ENCODE measurements at places on chromosomes 2 and 18.

- no peak for DNase-seq
Observed at GRCh38 chr18:10215446-10215845, 239.0 kb upstream of the APCDD1 start.

- no peak for DNase-seq
Observed at GRCh38 chr2:127542231-127542630, 6.7 kb downstream of the MYO7B start.

DNA sequence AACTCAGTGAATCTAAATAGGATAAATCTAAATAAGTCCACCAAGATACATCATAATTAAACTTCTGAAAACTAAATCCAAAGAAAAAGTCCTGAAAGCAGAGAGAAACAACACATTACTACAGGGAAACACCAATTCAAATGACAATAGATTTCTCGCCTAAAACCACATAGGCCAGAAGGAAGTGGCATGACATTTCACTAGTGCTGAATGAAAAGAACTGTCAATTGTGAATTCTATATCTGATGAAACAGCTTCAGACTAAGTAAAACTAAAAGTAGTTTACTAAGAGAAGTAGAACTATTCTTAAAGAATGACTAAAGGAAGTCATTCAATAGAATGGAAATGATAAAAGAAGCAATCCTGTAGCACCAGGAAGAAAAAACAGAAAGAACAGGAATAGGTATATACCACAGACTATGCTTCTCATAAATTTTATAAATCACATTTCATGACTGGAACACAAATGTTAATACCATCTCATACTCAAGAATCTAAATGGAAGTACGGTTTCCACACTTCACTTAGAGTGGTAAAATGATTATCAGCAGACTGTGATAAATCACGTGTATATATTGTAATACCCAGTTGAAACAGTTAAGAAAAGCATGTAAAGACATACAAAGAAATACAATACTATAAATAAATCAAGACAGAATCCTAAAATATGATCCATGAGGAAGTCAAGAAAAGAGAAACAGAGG is 46.4 kb downstream of the ASXL2 start:
- peak; percentile 53 for DNase-seq

DNA sequence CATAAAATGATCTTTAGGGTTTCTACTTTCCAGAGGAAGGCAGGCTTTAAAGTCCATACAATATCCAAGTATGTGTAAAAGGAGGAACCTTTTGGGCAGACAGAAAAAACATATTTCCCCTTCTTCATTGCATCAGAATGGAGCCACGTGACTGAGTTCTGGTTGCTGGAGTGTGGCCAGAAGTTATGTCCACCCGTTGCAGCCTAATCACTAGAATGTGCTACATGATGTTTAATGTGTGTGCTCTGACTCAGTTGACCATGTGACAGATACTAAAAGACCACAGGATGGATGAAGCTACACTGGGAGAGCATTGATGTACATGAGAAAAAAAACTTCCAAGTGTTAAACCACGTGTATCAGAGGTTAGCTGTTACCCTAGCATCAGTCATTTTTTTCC is 460.9 kb downstream of the RIT2 start:
- no peak for DNase-seq

DNA sequence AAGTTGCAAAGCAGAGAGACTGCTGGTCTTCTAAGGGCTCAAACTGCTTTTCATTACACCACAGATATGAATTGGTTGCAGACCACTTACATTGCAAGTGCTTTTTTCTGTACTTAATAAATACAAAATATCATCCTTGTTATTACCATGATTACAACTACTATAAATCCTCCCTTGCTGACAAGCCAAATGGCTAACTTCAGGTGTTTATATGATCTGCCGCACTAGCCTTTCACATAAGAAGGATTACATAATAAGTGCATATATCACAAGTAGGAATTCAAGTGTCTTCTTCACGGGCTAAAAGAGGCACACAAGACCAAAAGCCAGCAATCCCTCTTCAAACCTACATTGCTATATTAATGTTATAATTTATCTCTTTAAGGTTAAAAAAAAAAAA is 373.0 kb downstream of the ZEB2 start:
- no peak for DNase-seq

- DNase-seq: peak; percentile 65
Observed at GRCh38 chr18:80147418-80148325, 38.6 kb downstream of the ADNP2 start.

- peak; percentile 68 for DNase-seq
Observed at GRCh38 chr2:74290466-74291217, 52.6 kb downstream of the SLC4A5 start.

DNA sequence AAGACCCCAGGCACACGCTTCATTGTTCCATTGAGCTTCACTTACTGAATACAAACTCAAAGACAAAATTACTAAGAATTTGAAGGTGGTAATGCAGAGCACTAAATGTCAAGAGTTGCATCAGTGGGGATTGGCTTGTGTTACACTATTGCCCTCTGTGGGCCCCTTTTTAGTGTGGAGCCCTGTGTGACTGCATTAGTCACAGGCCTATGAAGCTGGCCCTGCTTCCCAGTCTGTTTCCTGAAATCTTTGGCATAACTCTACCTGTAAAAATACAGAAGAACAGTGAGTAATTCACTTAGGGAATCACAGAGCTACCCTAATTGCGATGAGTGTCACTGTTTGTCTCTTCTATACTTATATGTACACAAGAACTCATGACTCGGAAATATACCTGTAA is 40.0 kb upstream of the STPG4 start:
- no peak for DNase-seq

DNA sequence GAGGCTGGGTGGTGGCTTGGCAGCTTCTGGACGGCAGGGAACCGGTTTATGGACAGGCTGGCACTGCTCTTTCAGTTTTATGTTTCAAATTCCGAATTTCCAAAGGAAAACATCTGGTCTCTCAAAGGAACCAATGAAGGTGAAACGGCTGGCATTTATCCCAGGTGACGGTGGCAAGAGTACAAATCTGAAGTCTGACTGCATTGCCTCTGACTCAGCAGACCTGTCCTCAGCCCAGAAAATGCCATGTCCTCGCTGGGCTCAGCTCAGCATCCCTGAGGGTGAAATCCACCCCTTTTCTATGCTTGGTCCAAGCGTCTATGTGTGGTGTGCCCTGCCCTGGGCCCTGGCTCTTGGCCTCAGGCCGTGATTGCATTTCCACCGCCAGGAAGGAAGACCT is 38.1 kb downstream of the NAPG start:
- DNase-seq: no peak

GRCh38 chr2:169714699-169715098 is 18.9 kb upstream of the KLHL23 start:
- no peak for DNase-seq

DNA sequence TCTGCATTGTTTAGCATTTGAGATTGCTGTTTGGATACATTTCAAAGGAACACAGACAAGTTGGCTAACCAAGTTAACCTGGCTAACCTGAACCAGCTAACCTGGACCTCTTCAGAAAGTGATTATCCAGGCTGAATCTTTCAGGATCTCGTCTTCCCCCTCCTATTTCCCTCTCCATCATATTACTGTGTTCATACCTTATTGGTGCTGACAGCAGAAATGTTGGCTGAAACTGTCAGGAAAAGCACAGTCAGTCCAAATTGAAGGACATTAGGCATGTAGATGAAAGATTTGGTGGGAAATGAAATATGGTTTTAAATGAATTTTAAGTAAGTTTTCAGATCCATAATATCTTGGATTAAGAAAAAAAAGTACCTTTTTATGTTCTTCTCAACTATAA is 92.5 kb upstream of the NEUROD1 start:
- DNase-seq: no peak

GRCh38 chr18:8480506-8481328 is 128.5 kb upstream of the RAB12 start:
- DNase-seq: no peak

GRCh38 chr2:88693911-88694414 is 2.5 kb downstream of the RPIA start:
- no peak for DNase-seq

DNA sequence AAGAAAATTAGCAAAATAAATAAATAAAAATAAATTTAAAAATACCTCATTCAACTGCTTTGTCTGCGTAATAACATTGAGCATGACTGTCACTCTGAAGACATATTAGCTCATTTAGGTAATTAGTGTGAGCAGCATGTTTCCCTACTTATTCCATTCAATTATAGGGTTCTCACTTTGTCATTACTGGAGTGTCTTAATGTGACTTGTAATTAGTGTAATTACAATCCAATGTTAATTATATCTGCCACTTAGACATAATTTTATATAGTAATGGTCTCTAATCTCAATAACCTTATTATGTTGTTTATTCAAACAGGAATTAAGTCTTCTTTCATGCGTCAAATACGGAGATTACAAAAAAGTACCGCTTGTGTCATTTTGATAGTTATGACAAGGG is 893.9 kb upstream of the ACVR2A start:
- DNase-seq: no peak

DNA sequence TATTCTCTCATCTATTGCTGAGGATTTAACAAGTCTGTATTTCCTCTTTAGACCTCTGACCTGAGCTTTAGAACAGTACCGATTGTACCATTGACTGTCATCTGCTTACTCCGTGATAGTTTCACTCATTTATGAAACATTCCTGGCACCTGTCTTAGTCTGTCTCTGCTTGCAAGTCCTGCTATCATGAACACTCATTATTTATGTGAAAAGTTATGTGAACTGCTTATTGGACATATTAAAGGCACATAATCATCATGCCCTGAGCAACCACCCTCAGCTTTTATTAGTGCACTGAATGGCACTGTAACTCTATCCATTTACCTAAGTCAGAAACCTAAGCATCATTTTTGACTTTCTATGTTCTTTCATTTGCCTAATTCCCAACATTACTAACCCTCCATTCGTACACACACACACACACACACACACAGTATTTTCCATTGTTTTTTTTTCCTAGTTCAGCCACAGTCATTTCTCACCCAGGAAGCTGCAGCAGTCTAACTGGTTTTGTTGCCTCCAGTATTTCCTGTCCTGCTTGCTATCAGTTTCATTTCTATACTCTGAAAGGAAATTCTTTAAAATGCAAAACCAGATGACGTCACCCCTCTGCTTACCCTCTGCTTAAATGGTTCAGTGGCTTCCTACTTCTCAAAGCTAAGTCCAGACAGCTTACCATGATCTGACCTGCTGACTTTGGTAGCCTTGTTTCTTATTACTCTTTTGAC is 146.1 kb downstream of the HAUS1 start:
- peak; percentile 86 for DNase-seq

- DNase-seq: no peak
Observed at GRCh38 chr18:22591222-22591621, 173.5 kb upstream of the CTAGE1 start.

GRCh38 chr18:47975105-47975504 is 44.6 kb upstream of the SMAD2 start:
- no peak for DNase-seq

DNA sequence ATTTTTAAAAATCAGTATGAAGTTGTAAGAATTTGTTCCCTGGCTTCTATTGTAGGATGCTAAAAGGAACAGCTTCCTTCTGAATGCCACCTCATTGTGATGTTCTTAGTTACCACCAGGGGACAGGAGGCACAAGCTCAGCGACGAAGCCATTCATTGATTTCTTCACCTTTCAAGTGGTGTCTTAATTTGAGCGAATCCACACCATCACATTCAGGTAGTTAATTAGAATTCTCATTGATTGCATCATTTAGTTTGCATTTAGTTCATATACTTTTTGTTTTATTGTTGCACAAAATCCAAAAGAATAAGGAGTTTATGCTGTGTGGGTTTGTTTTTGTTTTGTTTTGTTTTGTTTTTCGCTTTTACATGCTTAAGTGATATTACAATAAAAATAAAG is 23.1 kb downstream of the CYP27C1 start:
- DNase-seq: peak; percentile 25

GRCh38 chr2:65053199-65053598 is 3.0 kb upstream of the CEP68 start:
- DNase-seq: peak; percentile 72

GRCh38 chr2:141137122-141137693 is 993.6 kb downstream of the LRP1B start:
- no peak for DNase-seq

DNA sequence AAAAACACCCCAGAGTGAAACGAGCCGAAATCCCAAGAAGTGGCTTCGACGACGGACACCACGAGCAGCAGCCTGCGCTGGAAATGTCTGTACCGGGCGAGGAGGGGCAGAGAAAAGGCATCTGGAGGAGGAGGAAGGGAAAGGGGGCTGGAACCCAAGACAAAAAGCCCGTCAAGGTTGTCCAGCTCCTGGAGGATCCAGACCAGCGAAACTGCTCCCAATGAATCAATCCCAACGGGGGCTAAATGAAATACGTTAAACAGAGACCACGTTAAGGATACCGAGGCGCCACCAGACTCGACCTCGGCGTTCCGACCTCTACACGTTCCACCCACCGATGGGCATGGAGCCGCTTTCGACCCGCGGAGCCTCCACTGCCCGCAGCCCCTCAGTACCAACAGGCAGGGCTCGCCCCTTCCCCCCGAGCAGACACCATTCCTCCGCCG is 400 bp downstream of the CCDC88A start:
- DNase-seq: peak; percentile 17

- DNase-seq: no peak
Observed at GRCh38 chr2:133553251-133553650, 15.0 kb downstream of the NCKAP5 start.

DNA sequence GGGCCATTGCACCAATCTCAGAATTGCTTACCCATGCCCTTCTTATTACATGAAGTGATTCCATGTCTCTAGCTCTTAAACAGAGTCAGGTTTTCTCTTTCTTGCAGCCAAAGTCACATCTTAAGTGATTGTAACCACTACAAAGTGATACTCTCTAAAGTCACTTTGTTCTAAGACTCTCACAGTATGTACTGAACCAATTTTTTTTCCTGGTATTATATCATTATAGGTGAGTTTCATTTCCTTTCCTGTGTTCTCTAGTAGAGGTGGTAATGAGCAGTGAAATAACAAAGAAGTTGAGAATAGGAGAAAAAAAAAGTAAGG is 66.3 kb upstream of the DARS1 start:
- peak; percentile 66 for DNase-seq

DNA sequence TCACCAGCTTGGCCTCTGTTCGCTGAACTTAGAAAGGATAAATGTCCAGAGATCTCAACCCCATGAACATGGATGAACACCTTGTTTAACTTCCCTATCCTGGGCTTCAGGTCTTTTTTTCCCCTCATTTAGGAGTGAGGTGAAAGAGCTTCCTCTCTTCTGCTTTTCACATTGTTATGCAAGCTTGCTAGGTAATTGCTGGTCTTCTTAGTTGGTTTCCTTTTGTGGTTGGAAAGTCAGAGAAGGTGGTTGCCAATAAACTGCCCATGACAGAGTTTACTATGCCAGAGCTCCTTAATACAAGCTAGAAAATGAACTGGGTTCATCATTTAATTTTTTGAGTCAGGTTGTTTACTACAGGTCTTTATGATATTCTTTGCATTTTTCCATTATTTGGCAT is 16.6 kb downstream of the SLC9A4 start:
- no peak for DNase-seq

GRCh38 chr2:120381661-120382060 is 35.7 kb downstream of the INHBB start:
- no peak for DNase-seq

DNA sequence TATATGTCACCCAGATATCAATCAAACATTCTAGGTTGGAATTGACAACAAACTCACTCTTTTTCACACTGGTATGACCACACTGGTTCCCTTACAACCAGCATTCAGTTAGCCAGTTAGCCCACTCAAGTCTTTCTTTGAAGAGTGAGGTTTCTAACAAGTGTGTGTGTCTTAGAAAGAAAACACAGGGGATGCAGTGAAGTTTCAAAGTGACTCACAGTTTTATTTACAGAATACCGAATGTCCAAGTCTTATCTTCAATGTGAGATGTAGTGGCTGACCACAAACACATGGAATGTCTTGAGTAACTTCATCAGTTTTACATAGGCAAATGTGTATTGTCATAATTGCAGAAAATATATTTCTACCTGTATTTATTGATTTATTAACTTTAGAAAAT is 274.7 kb upstream of the HNMT start:
- DNase-seq: no peak

Measured in CD4-positive, alpha-beta T cell treated with Interleukin-4 for 4 hours (primary cell).